ENCODE measurements at places on chromosomes 7 and 10.

GRCh38 chr10:16720812-16721211 lies 96.4 kb downstream of the RSU1 start:
- DNase-seq = no peak

DNA sequence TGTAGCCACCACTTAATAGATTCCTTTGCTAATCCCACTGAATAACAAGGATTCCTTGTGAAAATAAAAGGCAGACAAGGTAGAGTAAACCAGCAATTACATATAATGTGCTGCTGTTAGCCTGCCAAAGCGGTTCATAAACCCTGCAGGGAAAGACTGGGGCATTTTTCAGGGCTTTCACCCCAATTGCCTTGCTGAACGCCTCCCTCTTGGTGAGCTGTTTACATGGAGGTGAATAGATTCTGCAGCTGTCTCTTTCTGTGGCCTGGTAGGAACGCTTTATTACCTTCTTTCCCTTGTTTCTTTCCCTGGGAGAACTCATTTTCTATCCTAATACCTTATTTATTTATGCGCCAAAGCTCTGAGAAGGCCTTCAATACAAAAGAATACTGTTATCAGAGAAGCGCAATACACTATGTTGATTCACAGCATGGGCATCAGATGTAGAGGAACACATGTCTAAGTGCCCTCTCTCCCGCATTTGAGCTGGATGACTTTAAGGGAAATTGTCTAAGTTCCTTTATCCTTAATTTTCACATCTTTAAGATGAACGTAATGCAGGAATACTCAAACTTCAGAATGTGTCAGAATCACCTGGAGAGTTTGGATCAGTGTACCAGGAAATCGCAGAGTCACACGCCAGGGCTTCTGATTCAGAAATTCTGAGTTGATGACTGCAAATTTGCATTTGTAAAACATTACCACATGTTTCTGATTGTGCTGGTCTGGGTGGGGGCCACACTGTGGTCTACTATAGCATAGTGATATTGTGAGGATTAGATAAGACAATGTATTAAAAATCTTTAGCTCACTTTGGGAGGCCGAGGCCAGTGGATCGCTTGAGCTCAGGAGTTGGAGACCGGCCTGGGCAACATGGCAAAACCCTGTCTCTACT lies 1203.8 kb downstream of the SORCS3 start:
- DNase-seq = no peak

GRCh38 chr10:127715782-127716378 lies 21.1 kb upstream of the FOXI2 start:
- no peak for DNase-seq

GRCh38 chr7:134085311-134085710 lies 41.8 kb upstream of the LRGUK start:
- DNase-seq = no peak

DNA sequence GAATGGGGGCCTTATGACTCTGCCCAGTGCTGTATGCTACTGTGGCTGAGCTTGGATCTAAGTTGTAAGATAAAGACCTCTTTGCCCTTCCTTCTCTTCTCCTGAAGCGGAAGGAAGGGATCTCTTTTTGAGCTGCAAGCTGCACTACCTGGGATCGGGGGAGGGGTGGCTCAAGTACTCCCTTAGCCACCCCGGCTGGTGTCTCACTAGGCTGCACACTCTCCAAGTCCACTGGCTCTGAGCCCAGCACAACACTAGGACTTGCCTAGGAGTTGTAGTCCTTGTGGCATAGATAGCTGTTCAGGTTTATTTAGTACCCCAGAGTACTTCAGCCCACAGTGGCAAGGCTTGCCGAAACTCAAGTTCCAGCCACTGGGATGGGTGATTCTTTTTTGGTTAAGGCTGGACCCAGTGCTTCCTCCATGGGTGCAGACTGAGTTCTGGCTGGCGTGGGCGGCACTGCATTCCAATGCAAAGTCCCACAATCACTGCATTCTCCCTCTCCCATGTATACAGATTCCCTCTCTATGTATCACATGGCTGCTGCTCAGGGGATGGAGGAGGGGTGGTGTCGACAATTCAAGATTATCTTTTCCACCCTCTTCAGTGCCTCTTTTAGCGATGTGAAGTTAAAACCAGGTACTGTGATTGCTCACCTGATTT lies 76.2 kb upstream of the SLC25A13 start:
- DNase-seq = peak; percentile 24

GRCh38 chr10:55091691-55092328 lies 290.8 kb upstream of the PCDH15 start:
- peak; percentile 4 for DNase-seq

- DNase-seq = no peak
Observed at GRCh38 chr7:40519009-40519408, 384.2 kb downstream of the SUGCT start.

DNA sequence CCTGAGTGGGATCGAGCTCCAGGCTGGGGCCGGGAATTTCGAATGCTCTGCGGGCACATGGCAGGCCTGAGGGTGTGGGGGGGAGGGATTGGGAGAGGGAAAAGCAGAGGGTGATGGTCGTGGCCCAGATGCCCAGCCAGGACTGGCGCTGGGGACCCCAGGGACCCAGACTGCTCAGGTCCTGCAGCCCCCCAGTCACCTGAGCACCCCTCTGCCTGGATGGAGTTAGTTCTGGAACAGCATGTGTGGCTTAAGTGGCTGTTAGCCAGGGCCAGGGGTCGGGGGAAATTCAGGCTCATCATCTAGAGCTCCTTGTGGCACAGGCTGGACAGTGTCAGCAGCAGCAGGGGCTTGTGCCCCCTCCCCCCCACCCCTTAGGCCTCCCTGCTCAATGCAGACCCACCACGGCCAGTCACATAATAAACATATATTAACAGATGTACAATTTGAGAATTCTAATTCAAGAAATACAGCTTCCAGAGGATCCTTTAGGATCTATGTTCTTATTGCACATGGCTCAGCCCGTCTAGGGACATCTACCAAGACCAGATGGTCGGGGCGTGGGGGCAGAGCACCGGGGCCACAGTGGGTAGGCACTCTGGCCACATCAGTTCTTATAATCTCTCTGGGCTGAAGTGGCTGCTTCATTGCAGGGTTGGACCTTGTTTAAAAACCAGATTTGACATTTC lies 22.2 kb downstream of the DNAJB12 start:
- DNase-seq = no peak

- peak; percentile 83 for DNase-seq
Observed at GRCh38 chr10:94138391-94138790, 144.7 kb downstream of the PLCE1 start.

GRCh38 chr10:10796774-10797415 lies 220.8 kb upstream of the CELF2 start:
- peak; percentile 85 for DNase-seq

DNA sequence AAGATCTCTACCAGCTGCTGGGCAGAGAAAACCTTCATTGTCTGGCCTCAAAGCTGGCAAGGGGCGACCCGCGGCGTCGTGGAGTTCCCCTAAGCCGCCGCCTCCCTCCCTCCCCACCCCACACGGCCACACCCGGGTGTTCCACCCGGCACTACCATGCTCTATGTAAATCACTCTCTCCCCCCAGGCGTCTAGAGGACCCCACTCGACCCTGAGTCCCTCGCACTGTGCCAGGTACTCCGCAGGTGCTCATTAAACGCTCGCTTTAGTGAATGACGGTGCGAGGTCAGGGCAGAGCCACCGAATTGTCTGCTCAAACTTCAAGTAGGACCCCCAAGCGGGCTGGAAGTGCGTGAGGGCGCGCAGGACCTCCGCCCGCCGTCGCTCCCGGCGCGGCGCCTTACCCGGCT lies 628 bp downstream of the PARP12 start:
- no peak for DNase-seq

Data from iris pigment epithelial cell (primary cell).